Thoracic aorta (tissue), 2 donors: ENCODE measurements at places on chromosomes 3 and 15. TPM values are rescaled to one million over a fixed set of nuclear protein-coding genes. Genes with fewer than 3 reads are reported as not detected.

ZNF609 gene
- total RNA-seq, result 25.2 TPM

CADM2 gene
- not detected for total RNA-seq

RTP3 gene
- not detected for total RNA-seq

C3orf49 gene
- not detected for total RNA-seq

ABHD6 gene
- 10.6 TPM for total RNA-seq

P2RY1 gene
- total RNA-seq, result 3.0 TPM

TUBGCP5 gene
- total RNA-seq, result 39.6 TPM

CYP1A2 gene
- total RNA-seq, result not detected

DNA sequence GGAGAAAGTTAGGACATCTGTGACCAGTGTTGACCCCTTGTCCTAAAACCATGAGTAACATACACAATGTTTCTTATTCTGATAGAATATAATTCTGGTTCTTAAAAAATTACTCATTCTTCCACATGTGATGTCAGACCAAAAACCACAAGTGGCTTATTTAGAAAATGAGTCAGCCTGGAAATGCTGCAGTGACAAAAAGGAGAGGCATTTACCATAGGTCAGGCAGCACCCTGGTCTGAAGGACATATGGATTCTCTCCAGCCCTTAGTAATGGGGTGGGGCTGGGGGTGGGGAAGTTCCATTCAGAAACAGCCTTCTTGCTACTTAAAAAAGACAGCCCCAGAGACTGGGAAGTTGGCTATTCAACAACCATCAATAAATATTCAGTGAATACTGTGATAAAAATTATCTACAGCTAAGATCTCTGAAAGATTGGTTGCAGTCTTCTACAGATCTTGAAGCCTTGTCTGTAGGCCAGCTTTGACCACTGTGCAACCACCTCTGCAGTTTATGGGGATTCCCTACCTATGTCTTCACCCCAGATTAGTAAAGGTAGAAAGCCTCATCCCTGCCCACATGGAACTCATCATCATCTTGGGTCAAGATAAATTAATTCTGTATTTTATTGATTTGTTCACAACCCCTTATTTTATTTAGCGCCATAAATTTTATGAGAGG is 34.9 kb upstream of the TIMP4 start:
- DNase-seq, result no peak

GRCh38 chr3:122681284-122681973 is 790 bp downstream of the PARP14 start:
- DNase-seq, result no peak

- DNase-seq, result no peak
Measured at GRCh38 chr3:155739154-155739553, 5.7 kb downstream of the PLCH1 start.

- no peak for DNase-seq
Measured at GRCh38 chr3:47704237-47704612, 77.5 kb downstream of the SMARCC1 start.

- no peak for DNase-seq
Measured at GRCh38 chr15:78050826-78051225, 26.7 kb downstream of the TBC1D2B start.

- no peak for DNase-seq
Measured at GRCh38 chr15:100284191-100284590, 57.6 kb downstream of the ADAMTS17 start.

- no peak for DNase-seq
Measured at GRCh38 chr3:14307656-14308302, 94.6 kb upstream of the SLC6A6 start.

DNA sequence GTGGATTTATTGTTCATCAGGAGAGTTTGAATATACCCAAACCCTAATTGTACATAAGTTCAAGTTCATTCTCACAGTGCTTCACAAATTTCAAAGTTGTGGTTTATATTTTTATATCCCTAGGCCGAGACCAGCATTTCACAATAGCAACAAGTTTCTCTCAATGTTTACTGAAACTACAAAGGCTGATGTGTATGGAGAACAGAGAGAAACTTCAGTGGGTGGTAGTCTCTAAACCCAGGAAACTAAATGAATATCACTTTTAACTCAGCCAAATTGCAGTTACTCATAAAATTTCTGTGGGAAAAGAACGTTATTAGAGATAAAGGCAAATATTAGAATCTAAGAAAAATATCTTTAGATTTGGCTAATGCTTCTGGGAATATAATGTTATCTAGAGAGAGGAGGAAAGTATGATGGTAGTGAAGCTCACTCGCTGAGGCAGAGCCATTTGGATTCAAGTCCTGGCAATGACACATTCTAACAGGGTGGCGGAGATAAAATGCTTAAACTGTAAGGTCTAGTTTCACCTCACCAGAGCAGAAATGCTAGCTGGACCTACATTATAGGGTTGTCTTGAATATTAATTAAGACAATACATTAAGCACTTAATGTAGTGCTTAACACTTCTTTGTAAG is 514.8 kb downstream of the EPHA3 start:
- no peak for DNase-seq

GRCh38 chr3:126486360-126486847 is 10.7 kb upstream of the ZXDC start:
- no peak for DNase-seq

GRCh38 chr3:18124501-18124900 is 300.6 kb downstream of the SATB1 start:
- no peak for DNase-seq

- no peak for DNase-seq
Measured at GRCh38 chr3:43030162-43030935, 51.2 kb downstream of the GASK1A start.
